Muscle of back (tissue), 13 donors: ENCODE measurements at places on chromosomes 12 and 14. TPM values are rescaled to one million over a fixed set of nuclear protein-coding genes. Genes with fewer than 3 reads are reported as not detected.

Gene A2M
- polyA plus RNA-seq = 286 TPM

Gene IGFBP6
- polyA plus RNA-seq = 153 TPM

Gene CLEC9A
- polyA plus RNA-seq = 0.20 TPM

Gene ACSS3
- polyA plus RNA-seq = 7.2 TPM

Gene SMIM41
- polyA plus RNA-seq = 0.20 TPM

Gene TAS2R14
- polyA plus RNA-seq = 2.6 TPM

Gene STYK1
- polyA plus RNA-seq = not detected

Gene IL25
- not detected for polyA plus RNA-seq

Gene PRB4
- not detected for polyA plus RNA-seq

Gene KHNYN
- polyA plus RNA-seq = 35.3 TPM

Gene SAV1
- 26.7 TPM for polyA plus RNA-seq

Gene IL22
- polyA plus RNA-seq = not detected

Gene MFAP5
- 304 TPM for polyA plus RNA-seq

Gene CIDEB
- polyA plus RNA-seq = 9.0 TPM

Gene GIT2
- 62.4 TPM for polyA plus RNA-seq

Gene NTN4
- 32.6 TPM for polyA plus RNA-seq

Gene KRT3
- not detected for polyA plus RNA-seq

Gene TMEM233
- 3.6 TPM for polyA plus RNA-seq

Gene VRTN
- polyA plus RNA-seq = not detected

Gene CLEC4D
- not detected for polyA plus RNA-seq

Gene CLEC2D
- 12.9 TPM for polyA plus RNA-seq

Gene TMEM179
- 0.90 TPM for polyA plus RNA-seq

Gene ADAM21
- 0.08 TPM for polyA plus RNA-seq

Gene CYP46A1
- 5.0 TPM for polyA plus RNA-seq

Gene FAM90A1
- polyA plus RNA-seq = 1.2 TPM

Gene REP15
- polyA plus RNA-seq = 1.3 TPM

Gene KRT77
- not detected for polyA plus RNA-seq

Gene ACRBP
- polyA plus RNA-seq = 2.2 TPM

Gene CMTM5
- polyA plus RNA-seq = 0.95 TPM

Gene CDH24
- polyA plus RNA-seq = 2.8 TPM

Gene ASPG
- 1.4 TPM for polyA plus RNA-seq

Gene SLC38A4
- polyA plus RNA-seq = 5.8 TPM

Gene SOAT2
- polyA plus RNA-seq = not detected

Gene CCDC91
- 22.7 TPM for polyA plus RNA-seq

Gene TEX52
- 0.15 TPM for polyA plus RNA-seq

Gene MANSC1
- 10.9 TPM for polyA plus RNA-seq

Gene GPX2
- 0.35 TPM for polyA plus RNA-seq

Gene SLC22A17
- polyA plus RNA-seq = 15.7 TPM
